ENCODE measurements at places on chromosomes 5 and 9.

GRCh38 chr5:31100047-31100575 lies 93.4 kb upstream of the CDH6 start:
- DNase-seq: no peak

- DNase-seq: no peak
Observed at GRCh38 chr5:68114378-68115040, 101.0 kb upstream of the PIK3R1 start.

DNA sequence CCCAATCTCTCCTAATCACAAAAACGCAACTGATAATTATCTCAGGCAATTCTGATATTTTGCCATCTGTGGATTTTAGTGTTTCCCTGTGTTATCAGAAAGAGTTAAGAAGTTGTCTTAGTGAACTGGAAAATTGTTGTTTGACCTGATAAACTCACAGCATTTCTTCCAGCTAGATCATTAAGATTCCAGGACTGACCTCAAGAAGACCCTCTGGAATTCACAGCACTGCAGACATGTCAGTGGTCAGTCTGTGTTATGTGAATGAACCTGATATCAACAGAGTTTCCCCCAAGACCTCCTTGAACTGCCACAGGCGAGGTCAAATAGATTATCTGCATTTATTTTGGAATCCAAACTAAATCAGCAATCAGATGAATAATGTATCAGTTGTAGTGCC lies 174.7 kb downstream of the FBXL7 start:
- no peak for DNase-seq

DNA sequence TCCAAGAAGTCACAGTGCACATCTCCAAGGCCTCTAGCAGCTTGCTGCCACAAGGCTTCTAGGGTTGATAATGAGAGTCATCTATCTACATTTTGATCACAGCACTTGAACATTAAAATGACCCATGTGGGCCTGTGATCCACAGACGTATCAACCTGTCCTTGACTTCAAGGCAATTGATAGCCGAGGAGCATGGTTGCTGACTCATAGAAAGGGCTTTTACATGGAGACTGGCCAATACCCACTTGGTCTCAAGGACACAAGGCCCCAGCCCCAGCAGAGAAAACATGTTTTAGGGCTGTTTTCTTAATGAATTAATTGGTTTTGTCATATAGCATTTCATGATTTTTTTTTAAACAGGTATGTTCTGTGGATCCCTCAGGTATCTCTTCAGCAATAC lies 314.0 kb downstream of the SEMA5A start:
- DNase-seq: no peak

DNA sequence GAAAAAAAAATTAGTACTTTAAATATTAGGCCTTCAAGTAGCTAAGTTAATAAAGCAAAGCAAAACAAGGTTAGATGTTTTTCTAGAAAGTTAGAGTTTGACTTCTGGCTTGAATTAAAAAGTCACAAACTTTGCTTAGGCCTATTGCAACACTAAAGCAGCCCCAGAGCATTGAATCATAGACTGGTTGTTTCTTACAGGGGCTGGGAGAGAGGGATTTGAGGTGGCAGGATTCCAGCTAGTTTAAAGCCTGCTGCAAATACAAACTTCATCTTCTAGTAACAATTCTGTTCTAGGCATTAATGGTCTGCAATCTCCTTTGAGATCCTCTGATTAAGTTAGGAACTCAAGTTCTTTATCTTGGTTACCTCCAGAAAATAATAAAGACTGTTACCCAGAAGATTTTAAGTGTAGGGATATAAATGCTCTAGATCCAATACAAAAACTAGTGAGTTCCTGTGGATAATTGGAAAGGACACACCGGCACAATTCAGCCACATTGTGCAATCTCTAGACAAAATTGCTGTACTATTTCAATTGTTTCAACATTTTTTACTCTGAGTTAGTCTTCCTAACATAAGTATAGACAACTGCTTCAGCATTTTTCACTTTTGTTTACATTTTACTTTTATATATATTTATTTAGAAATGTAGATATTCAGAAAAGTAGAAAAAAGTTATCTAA lies 12.6 kb downstream of the OR13C5 start:
- DNase-seq: no peak

DNA sequence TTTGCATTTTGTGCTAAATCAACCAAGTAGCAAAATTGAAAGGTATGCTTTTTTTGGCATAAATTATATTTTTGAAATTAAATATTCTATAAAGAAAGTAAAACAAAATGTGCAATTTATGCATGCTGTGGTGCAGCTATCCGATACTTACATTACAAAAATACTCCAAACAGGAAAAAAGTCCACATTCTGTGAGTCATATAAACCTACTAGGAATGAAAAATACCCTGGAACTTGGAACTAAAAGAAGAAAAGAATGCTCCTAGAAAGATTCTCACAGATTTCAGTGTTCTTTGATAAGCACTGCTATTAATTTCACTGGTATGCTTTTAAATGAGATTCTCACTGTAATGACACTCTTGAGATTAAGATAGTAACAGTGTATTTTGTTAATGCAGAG lies 92.6 kb downstream of the OSMR start:
- no peak for DNase-seq

DNA sequence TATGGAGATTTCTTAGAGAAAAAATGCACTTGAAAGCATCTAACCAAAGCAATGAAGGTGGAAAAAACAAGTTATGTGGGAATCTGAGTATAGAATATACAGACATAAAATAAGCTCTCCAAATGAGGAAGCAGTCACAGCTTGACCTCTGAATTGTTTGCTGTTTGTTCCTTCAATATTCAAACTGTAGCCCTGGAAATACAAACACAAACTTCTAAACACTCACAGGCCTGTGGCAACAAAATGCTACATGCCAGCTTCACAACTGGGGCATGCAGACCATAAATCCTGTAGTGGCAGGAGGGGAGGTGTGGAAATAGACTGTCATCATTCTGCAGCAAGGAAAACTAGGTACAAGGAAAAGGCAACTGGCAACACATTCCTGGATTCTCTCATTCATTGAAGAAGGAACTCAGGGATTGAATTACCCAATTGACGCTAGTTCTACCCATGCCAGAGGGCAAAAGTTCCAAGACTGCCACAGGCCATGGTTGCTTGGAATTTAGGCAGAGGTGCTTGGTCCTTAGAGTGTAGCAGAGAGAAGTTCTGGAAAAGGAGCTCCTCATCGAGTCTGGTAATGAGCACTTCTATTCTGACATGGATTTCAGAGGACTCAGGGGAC lies 349.6 kb downstream of the PDE4D start:
- no peak for DNase-seq

- DNase-seq: no peak
Observed at GRCh38 chr9:127283135-127283534, 18.6 kb downstream of the GARNL3 start.

DNA sequence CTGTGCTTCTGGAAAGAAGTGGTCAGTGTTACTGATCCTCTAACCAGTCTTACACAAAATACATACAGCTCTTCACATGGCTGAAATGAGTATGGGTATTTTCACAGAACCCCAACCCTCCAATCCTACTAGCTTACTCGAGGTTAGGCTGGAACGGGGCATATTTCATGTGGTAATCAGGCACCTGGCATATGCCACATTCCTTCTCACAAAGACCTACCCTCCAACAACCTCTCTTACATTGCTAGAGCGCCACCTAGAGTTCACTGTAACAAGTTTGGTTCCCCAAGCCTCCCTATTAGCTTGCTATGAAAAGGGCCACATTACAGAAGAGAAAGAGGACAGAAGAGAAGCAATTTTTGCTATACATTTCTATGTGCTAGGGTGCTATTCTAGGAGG lies 597.3 kb downstream of the PRELID2 start:
- DNase-seq: no peak

DNA sequence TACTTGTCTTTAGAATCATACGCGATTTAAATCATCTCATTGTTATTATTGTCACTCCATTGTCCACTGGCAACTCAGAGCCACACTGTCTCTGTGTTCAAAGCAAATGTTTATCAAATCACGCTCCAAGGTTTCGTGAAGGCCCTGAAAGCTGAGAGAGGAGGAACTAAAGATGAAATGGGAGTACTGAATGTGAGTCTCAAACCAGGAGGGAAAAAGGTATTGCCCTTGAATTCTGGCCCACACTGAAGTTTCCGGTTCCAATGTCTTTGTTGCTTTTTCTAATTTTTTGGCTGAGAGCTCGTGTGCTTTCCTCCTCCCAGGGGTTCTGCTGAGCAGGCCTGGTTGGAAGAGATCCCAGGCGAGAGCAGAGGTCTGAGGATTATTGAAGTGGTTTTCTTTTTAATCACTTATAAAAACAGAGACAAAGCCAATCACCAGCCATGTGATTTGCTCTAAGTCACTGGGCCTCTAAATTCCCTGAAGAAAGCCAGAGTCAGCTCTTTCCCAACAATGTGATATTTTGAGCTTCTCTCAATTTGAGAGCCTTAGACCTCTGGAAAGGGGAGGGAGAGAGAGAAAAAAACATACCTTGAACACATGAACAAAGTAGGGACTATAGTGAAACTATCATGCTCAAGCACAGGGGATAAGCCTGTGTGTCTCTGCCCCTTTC lies 420.8 kb upstream of the GRAMD2B start:
- no peak for DNase-seq

- no peak for DNase-seq
Observed at GRCh38 chr9:105887679-105888078, 193.3 kb downstream of the TMEM38B start.

- no peak for DNase-seq
Observed at GRCh38 chr5:124262991-124263571, 483.4 kb downstream of the ZNF608 start.

- no peak for DNase-seq
Observed at GRCh38 chr5:86865256-86865785, 247.6 kb downstream of the COX7C start.

DNA sequence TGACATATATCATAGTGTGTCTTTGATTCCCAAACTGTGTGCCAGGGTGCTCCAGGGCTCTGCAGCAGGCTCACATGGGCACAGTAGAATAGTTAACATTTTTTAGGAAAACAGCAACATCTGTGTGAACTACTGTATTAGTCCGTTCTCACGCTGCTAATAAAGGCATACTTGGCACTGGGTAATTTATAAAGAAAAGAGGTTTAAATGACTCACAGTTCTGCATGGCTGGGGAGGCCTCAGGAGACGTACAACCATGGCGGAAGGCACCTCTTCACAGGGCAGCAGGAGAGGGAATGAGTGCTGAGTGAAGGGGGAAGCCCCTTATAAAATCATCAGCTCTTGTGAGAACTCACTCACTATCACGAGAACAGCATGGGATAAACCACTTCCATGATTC lies 82.7 kb downstream of the EGFLAM start:
- no peak for DNase-seq

DNA sequence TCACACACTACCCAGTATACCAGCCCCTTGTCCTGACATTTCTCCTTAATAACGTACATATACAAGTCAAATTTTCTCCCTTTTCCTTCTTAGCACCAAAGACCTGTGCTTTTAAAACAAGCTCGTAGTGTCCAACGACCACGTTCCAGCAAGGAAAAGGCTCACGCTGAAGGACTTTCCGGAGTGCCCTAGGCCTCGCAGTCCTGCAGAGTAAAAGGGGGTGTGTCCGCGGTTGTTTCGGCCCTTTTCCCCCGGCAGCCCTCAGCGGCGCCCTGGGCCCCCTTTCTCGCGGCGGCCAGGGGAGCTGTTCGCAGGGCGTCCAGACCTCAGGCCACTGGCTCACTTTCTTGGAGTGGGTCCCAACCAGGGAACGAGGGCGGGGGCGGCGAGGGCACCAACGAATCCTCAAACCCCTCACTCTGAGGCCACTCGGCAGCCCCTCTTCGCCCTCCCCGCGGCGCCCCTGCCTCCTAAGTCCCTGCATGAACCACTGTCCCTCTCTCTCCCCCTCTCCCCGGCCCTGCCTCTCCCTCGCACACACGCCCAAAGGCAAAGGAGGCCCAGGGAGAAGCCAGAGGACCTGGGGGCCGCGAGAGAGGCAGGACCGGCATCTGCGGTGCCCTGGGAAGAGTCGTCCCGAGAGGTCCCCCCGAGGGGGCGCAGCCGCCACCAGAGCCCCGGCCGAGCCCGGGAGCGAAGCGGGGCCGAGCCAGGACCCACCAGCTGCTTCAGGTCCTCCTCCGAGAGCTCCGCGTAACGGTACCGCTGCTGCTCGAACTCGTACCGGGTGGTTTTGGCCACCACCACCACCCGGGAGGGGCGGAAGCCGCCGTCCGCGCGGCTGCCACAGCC lies 720 bp downstream of the NADK2 start:
- no peak for DNase-seq

DNA sequence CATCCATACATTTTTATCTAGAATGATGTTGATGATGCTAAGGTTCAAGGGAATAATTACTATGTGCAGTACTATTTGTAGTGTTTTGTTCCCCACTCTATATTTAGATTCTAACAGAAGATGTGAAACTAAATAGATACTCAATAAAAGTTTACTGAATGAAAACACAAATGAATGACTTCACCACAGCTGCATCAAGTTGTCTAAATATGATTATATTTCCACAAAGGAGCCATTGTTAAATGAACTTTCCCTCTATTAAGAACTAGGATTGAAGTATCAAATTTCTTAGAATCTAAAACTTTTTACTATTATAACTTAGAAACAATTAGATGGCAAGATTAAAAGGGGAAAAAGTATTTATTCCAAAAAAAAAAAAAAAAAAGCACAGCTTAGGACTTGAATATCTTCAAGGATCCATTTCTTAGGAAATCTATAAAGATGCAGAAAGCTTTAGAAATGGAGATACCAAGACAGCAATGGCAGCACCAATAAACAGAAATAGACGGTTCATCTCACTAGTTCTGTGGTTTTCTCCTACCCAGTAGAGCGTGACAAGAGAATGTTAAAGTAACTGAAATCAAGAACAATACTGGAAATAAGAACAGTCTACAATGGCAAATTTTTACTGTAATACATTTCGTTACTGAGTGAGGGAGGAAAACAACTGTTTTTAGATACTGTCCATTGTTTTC lies 347.6 kb downstream of the EBF1 start:
- no peak for DNase-seq

DNA sequence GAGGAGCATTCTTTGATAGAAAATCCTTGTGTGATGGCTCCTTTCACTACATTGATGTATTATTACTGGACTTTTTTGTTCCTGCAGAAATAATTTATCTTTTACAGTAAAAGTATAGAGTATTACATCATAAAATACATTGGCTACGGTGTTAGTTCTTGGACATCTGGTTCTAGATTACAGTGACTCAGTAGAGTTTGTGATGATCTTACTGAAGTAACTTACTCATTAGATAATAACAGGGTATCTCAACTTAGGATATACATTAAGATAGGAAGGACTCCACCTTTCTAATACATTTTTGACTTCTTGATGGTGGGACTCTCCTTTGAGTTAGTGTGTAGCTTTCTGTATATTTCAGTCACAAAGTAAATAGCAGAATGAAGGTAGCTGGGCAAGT lies 59.1 kb downstream of the ZNF462 start:
- DNase-seq: no peak

- DNase-seq: no peak
Observed at GRCh38 chr9:112925058-112925641, 34.5 kb upstream of the SLC46A2 start.

GRCh38 chr5:127824126-127824525 lies 120.9 kb downstream of the CCDC192 start:
- DNase-seq: no peak

- no peak for DNase-seq
Observed at GRCh38 chr9:128619779-128620178, 36.9 kb downstream of the DYNC2I2 start.

- DNase-seq: no peak
Observed at GRCh38 chr5:43110606-43111170, 10.0 kb upstream of the ZNF131 start.

- no peak for DNase-seq
Observed at GRCh38 chr5:128038643-128039042, 44.9 kb upstream of the SLC12A2 start.

All from central memory CD8-positive, alpha-beta T cell (primary cell).